ENCODE measurements at places on chromosomes 11 and 22.

DNA sequence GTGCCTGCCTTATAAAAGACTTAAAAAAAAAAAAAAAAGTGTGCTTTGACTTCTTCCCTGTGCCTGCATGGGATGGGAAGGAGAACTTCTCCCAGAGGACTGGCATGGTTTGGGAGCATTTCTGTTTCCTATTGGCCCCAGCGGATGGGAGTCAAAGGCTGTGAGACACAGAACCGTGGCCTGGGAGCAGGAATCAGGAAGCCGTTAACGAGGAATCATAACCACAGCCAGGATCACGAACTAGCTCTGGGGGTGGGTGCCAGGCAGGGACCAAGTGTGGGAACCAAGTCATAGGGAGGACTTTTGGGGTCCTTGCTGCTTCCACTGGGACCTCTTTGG, 526 bp downstream of the C1QTNF6 start:
- DNase-seq = no peak

DNA sequence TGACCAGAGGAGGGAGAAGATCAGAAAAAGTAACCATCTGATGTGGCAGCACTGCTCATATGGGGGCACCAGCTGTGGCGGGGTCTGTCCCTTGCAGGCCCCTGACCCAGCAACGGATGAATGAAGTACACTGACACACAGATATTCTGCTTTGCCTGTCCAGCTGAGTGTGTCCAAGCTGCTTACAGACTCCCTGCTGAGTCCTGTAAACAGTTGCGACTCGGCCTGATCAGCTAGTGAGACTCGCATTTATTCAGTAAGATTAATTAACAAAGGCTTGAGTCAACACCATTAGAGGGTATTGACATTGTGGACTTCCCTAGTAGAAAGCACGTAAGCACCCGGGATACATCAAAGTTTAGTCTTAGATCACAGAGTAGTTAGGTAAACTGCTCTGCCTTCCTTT, 15.3 kb upstream of the OR10D3 start:
- DNase-seq = no peak

DNA sequence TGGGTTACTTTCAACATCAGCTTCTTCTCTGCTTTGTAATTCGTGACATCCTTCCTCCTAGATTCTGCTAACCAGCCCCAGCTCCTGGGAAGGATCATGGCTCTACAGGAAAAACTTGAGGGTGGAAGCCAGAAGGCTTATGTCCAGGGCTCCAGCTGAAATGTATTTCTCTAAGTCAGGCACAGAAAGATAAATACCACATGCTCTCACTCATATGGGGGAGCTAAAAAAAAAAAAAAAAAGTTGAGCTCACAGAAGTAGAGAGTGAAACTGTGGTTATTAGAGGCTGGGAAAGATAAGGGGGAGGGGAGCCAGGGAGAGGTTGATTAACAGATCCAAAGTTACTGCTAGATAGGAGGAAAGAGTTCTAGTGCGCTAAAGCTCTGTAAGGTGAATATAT, 74.9 kb downstream of the DSCAML1 start:
- no peak for DNase-seq

GRCh38 chr22:37222440-37222971, 10.2 kb upstream of the SSTR3 start:
- no peak for DNase-seq

- no peak for DNase-seq
Measured at GRCh38 chr11:120547811-120548681, 36.5 kb downstream of the GRIK4 start.

- no peak for DNase-seq
Measured at GRCh38 chr11:70656252-70656651, 257.9 kb downstream of the CTTN start.

- no peak for DNase-seq
Measured at GRCh38 chr11:78334109-78334508, 83.5 kb downstream of the GAB2 start.

DNA sequence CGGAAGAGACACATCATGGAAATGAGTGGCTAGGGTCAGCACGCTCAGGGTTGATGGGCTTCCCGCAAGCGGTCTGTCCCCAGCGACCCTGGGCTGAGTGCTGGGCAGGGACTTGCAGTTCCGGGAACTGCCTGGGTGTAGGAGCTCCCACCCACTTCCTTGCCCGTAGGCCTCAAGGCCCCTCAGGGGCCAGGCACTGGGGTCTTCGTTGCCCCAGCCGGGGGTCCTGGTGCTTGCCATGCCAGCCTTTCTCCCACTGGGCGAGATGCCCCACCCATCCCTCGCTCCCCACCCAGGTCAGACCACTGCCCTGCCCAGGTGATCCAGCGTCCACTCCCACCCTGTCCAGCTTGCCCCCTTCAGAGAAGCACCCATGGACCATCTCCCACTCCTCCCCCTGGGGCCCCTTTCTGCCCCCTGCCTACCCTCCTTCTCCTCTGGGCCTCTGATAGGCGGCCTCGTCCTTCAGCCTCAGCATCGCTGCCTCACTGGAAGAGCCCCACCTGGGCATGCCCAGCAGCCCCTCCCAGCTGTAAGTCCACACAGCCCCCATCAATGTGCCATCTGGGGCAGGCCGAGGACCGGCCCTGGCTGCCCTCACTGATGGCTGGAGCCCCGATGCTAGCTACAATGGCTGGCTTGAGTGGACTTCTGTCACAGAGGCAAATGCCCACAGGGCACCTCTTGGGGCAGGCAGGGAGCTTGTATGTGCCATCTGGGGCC, 17.8 kb upstream of the DGCR8 start:
- no peak for DNase-seq

DNA sequence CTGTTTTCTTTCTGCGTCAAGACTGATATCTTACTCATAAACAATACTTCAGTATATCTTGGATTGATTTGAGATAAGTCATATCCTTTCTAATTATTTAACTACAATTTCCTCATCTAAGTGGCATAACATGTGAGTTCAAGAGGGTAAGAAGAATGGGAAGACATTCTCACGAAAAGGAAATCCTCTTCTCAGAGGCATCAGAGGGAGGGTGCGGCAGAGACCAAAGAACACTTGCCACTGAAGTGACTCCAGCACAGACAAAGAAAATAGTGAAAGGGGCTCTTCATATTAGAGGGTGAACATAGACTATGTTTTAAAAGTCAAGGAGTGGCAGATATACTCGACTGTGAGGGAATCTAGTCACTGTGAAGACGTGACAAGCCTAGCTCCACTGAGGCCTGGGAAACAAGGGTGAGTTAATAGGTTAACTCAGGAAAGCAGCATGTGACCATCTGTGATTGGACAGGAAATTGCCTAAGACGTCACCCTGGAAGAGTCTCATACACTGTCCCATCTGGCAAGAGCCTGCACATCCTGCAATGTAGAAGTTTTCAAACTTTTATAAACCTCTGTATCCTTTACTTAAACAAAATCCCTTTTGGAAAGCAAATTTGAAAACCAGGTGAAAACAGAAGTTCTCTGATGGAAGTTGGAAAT, 1.9 kb upstream of the MMP1 start:
- DNase-seq = no peak

GRCh38 chr11:63507511-63507910, 1.6 kb downstream of the LGALS12 start:
- no peak for DNase-seq

DNA sequence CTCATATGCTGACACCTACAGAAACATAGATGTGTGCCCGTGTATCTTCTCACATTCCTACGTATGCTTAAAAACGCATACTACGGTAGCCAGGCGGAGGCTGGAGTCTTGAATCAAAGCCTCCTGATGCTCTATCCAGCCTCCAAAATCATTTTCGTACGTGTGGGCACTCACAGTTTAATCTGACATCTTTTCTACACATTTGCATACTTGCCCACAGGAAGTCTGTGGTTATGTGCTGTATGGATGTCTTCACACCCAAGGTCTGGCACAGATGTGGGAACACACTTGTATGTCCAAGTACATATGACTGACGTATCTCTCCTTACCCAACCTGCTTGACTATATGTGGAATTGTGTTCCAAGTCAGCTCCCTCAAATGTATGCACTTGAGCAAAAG, 561.8 kb upstream of the CADM1 start:
- no peak for DNase-seq

DNA sequence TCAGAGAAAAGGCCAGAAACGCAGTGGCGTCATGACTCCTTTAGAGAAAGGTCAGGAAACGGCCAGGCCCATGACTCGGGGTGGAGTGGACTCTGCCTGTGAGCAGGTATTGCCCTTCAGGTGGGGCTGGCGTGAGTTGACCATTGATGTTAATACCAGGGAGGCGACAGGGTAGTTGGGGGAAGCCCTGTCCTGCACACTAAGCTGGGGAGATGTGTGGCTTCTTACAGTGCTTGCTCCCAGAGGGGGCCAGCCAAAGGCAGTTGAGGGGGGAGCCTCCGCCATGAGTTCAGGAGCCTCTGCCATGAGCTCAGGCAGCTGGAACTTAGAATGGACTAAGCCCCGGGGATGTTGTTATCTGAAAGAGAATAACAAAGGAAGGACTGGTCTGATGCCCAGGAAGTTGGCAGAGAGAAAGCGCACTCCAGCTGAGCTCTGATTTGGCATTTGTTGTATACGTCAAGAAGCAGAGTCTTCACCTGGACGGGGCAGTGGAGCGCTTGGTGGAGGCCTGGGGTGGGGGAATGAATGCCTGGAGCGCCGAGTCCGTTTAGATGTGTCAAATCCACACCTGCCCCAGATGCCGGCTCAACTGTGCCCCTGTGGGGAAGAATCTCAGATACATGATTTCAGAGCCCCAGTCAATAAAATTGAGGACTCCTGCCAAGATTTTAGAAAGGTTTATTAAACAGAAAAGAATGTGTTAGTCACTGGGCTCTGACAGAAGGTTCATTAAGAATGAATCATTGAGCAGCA, 222.5 kb downstream of the TBC1D22A start:
- no peak for DNase-seq

DNA sequence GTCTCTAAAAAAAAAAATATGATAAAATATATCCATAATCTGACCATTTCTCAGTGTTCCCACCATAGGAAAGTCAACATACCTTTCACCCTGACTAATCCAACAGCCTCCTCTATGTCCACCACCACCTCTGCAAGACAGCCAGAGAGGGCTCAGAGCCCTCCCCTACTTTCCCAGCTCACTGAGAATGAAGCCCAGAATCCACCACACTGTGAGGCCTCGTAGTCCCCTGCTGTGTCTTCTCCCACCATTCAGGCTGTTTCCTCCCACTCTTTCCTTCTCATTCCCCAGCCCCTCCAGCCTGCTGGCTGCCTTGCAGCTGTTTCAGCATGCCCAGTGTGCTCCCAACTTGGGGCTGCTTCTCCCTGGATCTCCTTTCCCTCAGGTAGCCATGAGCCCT, 27.0 kb downstream of the SGSM3 start:
- no peak for DNase-seq

- no peak for DNase-seq
Measured at GRCh38 chr11:70065318-70066135, 12.6 kb upstream of the ANO1 start.

DNA sequence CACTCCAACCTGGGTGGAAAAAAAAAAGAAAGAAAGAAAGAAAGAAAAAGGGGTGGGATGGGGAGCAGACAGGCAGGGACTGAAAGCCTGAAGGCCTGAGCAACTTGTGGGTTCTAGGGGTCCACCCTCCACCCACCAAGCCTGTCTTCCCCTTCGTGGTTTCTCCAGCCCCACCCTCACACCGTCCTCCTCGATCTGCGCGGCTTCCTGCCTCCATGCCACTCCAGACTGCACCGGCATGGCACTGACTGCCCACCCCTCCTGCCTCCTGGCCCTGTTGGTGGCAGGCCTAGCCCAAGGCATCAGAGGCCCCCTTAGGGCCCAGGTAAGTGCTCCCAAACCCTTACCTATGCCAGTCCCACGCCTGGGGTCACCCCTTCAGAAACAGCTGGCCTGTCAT, at the start of gene CTSW:
TSS of gene CTSW (plus strand) at position 221 of the 400 bp plus-strand sequence. CDS start at position 239, 18 bp downstream.
- no peak for DNase-seq

GRCh38 chr22:22752556-22753477, 108.4 kb downstream of the GGTLC2 start:
- no peak for DNase-seq

DNA sequence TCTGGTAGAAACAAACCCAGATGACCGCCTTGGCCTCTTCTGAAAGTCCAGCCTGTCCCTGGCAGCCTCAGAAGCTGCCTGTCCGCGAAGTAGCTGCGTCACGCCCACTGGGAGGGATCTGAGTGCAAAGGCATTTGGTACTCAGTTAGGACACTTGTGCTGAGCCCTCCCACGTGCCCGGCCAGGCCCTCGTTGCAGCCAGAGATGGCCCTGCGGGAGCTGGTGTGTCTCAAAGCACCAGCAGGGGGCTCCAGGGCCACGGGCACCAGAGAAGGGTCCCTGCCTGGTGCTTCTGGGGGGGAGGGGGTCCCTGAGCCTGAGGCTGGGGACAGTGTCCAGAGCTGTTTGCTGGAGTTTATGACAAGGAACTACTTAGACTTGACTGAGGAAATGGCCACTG, 5.8 kb downstream of the SELENOO start:
- DNase-seq = no peak

DNA sequence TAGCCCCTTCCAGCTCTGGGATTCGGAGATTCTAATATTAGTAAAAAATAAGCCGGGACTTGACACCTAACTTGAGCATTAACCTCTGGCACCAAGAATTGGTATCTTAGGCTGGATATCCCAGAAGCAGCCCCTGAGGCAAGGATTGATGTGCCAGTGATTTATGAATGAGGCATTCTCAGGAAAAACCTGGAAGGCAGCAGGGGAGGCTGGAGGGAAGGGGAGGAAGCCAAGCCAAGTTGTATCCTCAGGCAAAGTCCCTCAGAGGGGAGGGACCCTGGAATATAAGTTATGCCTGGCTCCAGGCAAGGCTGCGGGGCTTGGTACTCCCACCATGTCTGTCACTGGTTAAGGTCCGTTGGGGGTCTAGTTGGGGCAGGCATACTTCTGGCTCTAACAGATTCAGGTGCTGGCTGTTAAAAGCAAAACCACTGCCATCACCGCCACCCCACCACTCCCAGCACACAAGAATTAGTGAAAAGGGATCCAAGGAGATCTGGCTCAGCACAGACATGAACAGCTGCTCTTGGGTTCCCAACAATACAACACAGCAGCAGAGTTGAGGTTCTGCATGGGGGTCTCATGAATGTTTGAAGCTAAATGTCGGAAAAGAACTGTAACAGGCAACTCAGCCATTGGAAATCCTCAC, 29.8 kb downstream of the LMO2 start:
- DNase-seq = no peak

DNA sequence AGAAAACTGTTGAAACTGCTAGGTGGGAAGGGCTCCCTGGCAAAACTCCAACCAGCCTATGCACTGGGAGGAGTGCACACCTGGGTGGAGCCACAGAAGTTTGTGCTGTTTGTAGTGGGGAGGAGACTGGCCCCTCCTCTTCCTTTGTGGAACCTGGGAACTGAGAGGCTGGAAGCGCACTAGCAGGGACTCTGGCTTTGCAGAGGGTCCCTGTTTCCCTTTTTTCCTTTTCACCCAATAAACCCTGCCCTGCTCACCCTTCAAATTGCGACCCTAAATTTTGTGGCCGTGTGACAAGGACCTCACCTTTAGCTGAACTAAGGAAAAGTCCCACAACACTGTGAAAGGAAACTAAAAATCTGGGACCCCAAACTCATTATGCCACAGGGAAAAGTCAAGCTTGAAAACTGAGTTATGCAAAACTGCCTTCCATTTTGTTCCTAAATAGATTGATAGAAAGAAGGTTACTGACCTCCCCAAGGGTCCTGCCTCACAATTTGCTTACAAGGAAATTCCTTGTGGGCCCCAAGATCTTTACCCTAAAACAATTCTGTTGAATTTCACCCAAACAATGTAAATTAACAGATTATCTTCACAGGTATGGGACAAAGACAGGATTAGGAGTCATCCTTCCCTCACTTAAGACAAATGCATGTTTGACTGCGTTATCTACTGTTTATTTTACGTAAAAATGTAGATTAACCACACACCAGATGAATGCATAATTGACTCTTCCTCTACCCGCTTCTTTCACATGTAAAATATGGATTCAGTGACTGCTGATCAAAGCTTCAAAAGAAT, 81.0 kb downstream of the SLC36A4 start:
- DNase-seq = no peak
